Stromal cell of bone marrow (primary cell): ENCODE measurements at places on chromosomes 12 and 14.

DNA sequence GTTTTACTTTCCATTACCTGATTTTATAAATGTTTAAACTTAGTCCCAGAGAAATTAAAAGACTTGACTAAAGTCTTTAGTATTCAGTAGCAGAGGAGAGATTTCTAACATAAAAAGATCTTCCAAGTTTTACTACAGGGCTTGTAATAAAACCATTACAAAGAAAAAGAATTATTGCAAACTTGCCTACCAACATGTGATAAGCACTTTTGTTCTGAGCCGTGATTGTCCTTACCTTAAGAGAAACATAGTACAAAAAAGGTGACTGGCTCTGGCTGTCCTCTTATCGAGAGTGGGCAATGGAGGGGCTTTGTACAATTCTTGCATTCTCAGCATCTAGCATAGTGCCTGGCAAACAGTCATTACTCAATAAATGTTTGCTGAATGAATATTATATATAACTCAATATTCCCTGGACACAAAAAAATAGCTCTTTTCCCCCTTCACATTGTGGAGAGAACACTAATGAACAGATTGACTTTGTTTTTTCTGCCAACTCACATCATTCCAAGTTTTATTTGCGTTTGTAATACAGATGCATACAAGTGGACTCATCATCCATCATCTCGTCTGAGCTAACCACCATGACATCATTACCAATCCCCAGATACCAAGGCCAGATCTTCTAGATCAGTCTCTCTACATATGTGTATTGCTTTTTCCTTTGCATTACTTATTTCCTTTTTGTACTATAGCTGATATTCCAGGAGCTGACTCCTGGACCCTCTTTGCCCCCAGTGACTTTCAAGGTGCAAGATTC, 192.8 kb upstream of the EEA1 start:
- peak; percentile 89 for DNase-seq

DNA sequence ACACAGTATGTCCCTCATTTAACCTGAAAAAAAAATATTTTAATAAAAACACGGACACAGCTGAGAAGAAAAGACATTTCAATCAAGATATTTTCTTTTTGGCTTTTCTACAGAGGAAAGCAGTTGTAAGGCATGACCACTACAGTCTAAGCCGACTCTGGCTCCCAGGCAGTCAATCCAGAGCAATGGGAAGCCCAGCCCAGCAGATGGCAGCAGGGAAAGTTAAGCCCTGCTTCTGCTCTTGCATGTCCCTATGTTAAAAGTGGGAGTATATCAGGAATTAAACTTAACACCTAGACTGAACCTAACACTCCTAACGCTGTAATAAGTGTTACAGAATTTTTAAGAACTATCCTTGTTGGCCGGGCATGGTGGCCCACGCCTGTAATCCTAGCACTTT, 19.5 kb upstream of the HAL start:
- DNase-seq, result no peak

DNA sequence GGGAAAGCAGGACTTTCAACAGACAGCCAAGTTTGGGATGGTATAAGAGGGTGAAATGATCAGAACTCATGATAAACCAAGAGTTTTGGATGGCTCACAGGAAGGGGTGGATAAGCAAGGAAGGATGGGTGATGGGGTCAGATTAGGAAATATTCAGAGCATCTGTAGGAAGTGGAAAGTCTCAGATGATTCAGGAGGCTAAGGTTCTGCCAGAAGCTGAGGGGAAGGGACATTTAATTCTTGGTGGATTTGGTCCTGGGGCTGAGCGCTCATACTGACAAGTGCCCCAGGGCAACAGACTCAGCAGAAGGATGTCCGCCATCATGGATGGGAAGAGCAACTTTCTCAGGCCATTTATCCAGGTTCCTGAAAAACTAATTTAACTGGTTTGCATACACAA, 28.4 kb upstream of the BDKRB2 start:
- DNase-seq, result peak; percentile 67

GRCh38 chr12:2677142-2677880, 117.5 kb upstream of the FKBP4 start:
- DNase-seq, result no peak

DNA sequence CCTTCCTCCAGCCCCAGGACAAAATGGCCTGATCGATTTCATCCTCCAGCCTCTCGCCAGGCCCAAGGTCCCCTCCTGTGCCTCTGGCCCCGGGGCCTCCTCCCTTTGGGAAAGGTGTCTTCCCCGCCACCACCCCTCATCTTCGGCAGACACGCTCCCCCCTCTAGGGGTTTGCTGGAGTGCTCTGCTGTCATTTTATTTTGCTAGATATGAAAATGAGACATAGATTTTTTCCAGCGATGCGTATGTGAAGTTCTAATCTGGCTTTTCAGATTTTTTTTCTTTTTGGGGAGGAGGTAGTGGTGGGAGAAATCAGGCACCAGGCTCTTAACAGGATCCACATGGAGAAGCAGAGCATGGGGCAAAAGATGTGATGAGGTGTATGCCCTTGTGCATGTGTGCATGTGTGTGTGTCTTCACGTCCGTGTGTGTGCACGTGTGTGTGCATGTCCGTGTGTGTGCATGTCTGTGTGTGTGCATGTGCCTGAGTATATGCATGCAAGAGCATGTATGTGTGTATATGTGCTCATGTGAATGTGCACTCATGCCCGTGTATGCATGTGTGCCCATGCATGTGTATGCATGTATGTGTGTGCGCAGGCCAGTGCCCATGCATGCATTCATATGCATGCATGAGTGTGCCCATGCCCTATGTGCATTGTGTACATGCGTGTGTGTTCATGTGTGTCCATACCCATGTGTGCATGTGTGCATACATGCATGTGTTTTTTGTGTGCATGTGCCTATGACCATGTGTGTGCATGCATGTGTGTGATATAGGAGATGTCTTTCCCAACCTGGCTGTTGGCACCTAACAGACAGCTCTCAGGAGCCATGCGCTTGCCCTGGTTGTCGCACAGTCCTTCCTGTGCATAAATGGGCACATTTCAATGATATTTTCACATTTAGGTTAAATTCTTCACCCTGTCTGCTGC, 203.0 kb downstream of the RBM19 start:
- DNase-seq, result no peak

DNA sequence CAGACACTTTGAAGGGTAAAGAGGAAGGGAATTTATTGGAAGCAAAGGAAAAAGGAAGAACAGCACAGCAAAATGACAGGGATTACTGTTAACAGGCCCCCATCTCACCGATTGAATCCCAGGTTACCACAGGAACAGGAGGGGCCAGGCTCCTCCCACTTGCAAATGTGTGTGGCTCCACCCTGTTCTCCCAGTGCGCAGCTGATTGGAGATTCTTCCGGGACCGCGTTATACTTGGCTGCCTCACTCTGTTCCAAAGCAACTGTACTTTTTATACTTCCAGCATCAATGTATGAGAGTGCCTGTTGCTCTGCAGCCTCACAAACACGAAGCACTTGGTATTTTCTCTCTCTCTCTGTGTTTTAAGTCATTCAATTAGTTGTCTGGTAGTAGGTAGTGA, 273.6 kb upstream of the MDGA2 start:
- DNase-seq, result no peak

DNA sequence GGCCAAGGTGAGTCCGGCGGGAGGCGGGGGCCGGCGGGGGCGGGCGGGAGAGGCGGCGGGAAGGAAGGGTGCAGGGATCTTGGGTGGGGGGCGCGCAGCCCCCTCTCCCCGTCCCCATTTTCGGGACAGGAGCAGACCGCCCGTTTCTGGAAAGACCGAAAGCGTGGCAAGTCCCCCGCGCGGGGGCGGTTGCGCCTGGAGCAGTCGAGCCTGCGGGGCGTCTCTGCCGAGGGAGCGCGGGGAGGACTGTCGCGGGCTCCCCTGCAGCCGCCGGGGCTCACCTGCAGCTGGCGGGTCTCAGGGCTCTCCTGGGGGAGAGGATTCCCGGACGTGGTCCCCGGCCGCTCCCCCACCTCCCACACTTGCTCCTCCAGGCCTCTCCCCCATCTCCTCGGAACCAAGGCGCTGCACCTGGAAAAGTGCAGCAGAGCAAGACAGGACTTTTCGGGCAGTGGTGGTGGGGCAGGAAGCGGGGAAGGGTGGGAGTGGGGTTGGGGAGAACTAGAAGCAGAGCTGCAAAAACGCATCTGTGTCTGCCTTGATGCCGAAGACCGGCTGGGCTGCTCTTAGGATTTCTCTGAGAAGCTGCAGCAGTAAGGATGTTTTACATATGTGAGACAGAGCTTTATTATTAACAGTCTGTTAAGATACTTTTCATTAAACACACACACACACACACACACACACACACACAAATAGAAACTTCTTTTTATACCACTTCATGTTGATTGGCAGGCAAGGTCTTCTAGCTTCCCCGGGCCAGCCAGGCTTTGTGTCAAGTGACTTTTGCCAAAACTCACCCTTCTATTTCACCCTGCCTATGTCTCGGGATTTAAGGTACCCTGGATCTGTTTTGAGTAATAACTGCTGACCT, 677 bp downstream of the C12orf75 start:
- DNase-seq, result no peak

DNA sequence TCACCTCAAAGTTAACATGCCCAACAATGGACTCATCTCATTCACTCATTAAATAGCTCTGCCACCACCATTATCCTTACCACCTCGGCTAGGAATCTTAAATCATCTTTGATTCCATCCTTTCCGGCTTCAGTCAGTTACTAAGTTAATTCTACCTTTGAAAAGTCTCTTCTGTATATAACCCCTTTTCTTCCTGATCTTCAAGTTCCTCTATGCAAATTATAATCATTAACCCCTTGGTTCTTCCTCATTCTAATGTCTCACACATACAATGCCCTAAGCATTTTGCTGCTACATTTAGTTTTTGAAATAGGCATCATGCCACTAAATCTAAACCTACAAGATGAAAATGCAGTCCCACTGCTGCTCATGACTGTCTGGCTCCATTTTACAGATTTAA, 51.6 kb downstream of the ATP2B1 start:
- DNase-seq, result no peak

DNA sequence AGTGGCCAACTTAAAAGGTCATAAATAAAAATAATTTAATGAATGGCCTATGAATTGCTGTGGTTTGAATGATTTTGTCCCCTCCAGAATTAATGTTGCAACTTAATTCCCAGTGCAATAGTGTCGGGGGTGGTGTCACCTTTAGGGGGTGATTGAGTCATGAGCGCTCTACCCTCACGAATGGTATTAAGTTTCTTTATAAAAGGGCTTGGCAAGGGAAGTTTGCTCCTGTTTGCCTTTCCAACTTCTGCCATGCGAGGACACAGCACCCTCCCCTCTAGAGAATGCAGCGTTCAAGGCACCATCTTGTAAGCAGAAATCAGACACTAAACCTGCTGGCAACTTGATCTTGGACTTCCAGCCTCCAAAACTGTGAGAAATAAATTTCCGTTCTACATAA, 253.3 kb downstream of the ATXN7L3B start:
- no peak for DNase-seq

GRCh38 chr12:99658671-99659349, 11.3 kb downstream of the GARIN6 start:
- DNase-seq, result no peak

DNA sequence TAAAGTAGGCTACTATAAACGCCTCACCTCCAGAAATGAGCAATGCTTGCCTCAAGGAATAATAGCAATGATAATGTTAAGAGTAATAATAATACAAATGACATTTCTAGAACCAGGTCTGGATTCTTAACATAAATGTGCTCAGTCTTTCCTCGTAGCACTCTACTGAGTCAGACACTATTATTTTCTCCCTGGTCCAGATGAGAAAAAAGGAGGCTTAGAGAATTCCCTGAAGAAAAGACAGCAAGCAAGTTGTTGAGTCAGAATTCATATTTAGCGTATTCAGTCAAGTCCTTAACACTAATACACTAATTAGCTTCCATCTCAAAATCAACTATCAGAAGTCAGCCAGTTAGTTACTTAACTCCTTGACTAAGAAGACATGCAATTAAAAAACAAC, 13.2 kb downstream of the KCNC2 start:
- no peak for DNase-seq

DNA sequence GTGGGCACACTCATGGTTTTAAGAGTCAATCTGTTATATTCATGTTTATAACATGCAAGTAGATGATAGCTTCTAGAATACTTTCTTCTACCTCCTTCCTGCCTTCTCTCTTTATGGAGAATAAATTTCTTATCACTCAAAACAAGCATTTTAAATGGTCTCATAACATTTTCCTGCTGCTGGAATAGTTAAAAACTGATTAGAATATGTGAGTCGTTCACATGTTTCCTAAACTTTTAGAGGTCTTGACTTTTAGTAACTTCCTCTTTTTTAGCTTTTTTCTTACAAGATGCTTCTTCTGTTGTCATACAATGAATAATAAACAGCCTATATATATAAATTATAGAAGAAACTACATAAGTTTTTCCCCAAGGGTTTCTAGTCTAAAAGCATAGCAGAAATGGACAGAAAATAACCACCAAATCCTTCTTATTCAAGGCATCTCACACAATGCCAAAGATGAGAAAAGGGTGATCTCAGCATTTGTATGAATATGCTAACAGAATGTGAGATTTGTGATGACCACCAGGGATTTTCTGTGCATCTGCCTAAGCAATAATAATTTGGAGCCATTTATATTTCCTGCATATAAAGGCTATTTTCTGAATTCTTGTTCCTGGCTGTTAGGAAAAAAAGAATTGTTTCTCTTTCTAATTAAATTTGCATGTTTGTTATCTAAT, 127.8 kb downstream of the DAAM1 start:
- no peak for DNase-seq

- DNase-seq, result peak; percentile 83
These were observed 59.3 kb upstream of the VASH1 start for GRCh38 chr14:76701981-76702380.

DNA sequence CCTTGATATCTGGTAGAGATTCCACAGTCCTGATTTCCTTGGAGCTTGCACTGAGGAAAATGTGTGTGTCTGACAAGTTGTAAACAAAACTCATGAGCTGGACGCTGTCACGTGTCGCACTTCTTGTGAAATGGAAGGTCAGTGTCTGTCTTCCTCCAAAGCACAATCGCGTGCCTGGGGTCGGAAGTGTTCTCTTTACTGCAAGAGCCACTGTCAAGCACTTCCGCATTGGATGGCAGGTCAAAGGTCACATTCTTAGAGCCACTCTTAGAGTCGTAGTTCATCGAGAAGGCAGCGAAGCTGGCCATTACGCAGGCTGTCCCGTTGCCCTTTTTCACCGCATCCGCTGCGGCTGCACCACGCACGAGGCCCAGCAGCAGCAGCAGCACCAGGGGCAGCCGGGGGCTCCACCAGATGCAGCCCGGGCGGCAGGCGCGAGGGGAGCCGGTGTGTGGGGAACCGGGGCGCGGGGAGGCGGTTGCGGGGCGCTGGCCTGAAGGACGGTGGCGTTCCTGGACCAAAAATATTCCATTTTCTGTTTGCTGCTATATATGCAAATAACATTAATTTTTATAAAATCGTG, 45.0 kb downstream of the LRTM2 start:
- DNase-seq, result no peak

GRCh38 chr12:55675666-55676065, 32.0 kb downstream of the ITGA7 start:
- DNase-seq, result no peak

GRCh38 chr12:62802984-62803383, 132.0 kb downstream of the PPM1H start:
- DNase-seq, result no peak

DNA sequence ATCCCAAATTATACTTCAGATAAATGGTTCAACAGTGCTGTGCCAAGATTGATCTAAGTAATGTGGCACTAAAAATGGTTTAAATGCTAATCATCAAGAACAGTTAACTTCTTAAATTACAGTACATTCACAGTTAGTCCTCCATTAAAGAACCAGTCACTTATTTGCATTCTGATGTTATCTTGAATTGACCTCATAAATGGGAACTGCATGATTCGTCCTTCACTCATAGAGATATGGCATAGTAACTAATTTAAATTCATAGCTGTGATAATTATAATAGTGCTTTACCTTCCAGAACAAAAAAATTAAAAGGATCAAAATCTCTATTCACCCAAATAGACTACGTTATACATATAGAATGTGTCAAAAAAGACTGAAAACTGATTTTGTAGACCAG, 61.1 kb downstream of the COCH start:
- DNase-seq, result no peak
